Stimulated activated CD4-positive, alpha-beta T cell treated with anti-CD3 and anti-CD28 coated beads, Interleukin-12 subunit alpha, Interleukin-12 subunit beta, amount 100 ng/mL, for 24 hours (primary cell): ENCODE measurements at places on chromosomes 1 and 21.

GRCh38 chr1:235663628-235664027 lies 14.0 kb upstream of the GNG4 start:
- DNase-seq, result no peak

- DNase-seq, result no peak
Observed at GRCh38 chr21:15066123-15066575, 1.3 kb upstream of the NRIP1 start.

DNA sequence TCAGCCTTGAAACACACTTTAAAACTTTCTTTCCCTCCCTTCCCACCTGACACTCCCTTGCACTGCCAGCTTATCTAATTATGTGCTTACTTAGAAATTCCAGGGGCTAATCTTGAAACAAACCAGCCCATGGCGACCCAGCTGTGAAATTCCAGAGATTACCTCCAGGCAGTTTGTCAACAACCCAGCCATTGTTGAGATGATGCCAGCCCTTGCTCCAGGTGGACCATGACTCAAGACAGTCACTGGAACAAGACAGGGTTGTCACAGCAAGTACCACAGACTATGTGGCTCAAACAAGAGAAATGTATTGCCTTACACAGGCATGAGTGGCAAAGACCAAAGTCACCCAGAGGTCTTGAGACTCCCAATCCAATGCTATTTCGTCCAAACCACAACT lies 7.9 kb downstream of the FYB2 start:
- DNase-seq, result no peak

GRCh38 chr21:27734146-27734545 lies 767.3 kb upstream of the ADAMTS5 start:
- no peak for DNase-seq

- DNase-seq, result no peak
Observed at GRCh38 chr1:81801651-81802456, 1.1 kb downstream of the ADGRL2 start.

DNA sequence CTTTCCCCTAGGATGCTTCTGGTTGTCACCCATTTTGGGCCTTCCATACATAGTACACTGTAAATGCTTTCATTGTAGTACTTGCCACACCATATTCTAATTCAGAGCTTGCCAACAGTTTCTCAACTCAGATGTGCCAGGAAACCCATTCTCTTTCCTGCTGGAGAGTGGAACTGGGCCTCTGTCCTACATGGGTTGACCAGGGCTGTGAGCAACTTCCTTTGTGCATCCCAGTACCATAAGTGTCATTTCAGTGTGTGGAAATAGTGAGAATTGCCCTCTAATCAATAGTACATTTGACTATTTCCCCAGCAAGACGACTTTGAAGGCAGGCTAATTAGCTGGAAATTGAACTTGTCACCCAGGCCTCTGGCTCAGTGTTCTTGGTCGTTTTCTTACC lies 74.8 kb downstream of the MTR start:
- no peak for DNase-seq

DNA sequence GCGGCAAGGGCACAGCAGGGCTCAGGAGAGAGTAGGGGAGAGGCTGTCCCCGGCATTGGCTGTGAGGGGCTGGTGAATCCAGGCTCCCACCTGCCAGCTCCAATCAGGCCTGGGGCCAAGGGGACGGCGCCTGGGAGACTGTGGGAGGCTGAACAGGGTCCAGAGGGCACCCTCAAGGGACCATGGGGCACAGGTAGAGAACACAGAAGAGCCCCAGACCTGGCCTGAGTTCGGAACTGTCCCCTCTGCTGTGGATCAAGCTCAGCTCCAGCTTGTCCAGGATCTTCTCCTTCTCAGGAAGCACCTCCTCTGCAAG lies 67.0 kb downstream of the KCNAB2 start:
- DNase-seq, result no peak

DNA sequence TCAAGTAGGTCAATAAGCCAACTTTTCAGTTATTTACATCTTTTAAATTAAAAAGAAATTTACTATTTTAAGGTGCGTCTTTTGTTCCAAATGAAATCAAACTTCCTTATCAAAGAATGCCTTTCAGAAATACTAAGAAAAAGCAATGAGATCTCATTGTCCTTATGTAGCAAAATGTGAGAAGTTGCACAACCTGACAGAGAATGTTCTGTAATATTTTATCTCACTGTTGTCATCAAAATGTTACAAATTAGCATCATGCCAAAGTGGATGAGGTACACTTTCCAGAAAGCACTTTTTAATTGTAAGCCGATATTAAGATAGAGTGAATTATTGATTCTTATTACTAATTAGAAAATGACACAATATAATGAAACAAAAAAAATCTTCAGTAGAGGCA lies 50.4 kb downstream of the KCNT2 start:
- no peak for DNase-seq

DNA sequence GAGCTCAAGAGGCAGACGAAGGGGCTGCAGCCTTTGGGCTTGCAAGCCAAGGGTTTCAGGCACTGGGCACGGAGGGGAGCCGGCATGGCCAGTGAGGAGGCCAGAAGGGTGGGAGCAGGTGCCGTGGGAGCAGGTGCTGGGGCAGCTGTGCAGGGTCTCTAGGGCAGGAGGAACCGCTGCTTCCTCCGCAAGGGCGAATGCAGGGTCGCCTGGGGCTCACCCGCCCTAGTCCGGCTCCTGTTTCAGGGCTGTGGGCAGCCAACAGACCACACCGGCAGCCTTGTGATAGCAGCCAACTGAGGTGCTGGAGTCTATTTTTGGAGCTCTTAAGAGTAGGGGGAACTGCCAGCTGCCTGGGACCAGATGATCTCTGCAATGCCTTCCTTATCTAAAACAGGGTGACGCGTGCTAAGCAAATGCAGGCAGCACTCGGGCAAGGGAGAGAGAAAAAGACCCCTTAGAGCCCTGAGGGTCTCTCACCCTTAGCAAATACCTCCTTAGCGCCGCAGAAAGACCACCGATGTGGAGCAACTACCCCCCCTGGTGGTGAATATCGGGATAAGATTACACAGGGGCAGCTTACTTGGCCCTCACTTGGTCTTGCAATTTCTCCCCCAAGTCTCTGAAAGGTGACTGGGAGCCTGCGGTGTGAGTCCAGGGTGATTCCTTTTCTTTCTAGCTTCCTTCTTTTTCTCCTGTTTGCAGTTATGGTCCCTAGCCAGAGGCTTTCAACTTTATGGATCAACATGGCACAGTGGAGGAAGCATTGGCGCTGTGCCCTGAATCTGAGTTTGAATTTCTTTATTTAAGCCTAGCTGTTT lies 20.7 kb upstream of the MAPKAPK2 start:
- peak; percentile 61 for DNase-seq

GRCh38 chr1:68103011-68103545 lies 52.7 kb upstream of the DIRAS3 start:
- DNase-seq, result no peak

- no peak for DNase-seq
Observed at GRCh38 chr1:199735660-199736059, 291.9 kb upstream of the NR5A2 start.

DNA sequence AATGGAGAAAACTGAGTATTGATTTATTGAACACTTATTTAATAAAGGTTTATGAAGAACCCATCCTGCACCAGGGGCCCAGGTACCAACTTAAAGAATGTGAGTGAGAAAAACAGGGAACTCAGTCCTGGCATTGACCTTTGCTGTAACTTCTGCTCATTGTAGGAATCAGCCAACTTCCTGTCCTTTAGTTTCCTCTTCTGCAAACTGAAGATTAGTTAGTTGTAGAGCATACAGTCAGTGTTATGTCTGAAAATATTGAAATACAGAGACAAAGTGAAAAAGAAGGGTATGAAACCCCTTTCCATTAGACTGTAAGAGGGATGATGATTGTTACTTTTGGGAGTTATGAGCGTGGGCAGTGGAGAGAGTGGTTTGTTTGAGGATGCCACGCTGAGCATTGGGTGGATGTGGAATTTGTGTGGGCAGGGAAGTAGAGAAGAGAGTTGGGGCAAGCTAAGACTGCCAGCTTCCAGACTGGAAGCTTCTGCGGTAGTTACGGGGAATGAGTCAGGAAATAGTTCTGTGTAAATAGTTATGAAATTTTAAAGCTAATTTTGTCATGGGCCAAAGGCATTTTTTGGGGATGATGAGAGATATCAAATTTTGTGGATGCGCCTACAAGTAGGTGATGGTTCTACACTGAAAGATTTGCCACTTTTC lies 89.2 kb downstream of the GPR88 start:
- no peak for DNase-seq

DNA sequence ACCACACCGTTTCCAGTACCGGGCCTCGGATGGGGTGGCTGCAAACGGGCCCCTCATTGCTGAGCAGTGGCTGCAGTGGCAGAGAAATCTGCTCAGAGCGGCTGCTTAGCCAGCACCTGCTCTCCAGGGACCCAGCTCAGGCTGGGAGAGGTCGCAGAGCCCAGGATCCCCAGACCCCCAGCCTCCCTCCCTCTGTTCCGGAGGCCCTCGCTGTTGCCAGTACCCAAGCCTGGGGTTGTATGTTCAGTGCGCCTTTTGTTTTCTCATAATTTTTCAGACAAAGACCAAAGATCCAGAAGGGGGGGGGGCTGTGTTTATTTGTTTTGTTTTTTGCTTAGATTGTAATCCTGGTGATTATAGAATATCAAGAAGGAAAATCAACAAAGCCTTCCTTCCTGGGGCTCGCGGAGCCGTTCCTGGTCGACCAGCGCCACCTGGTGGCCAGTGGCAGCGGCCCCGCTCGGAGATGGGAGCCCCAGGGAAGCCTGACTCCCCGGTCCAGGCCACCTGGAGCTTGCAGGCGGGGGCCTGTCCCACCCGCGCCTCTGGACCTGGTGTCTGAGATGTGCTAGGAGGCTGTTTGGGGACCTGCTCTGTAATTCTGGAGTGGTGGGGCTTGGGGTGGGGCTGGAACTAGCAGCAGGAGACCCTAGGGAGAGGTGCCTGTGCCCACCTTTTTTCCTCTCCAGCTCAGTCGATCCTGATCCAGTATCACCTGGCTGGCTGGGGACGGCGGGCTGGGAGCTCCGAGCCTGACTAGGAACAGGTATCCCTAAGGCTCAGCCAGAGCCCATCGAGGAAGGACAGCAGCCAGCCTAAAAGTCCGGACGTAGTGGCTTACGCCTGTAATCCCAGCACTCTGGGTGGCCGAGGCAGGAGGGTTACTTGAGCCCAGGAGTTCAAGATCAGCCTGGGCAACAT lies 123.9 kb upstream of the VAMP3 start:
- peak; percentile 40 for DNase-seq

GRCh38 chr1:64630611-64631010 lies 114.3 kb upstream of the RAVER2 start:
- no peak for DNase-seq

DNA sequence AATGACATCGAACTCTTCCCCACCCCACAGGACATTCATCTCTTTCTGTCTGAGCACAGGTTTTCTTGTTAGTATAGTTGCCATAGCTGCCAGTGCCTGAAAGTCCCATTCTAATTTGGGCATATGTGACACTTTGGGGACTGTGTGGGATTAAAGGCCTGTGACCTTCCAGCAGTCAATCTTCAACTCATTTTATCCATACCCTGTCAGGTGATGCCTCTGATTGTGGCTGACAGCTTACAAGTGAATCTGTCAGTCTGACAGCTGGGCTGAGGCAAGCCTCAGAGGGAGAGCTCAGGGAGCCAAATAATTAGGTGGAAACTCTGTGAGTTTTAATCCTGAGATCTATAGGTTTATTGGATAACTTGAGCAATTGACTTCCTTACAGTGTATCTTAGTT lies 29.6 kb downstream of the ZCCHC17 start:
- no peak for DNase-seq

GRCh38 chr1:236608930-236609726 lies 4.8 kb upstream of the HEATR1 start:
- no peak for DNase-seq

DNA sequence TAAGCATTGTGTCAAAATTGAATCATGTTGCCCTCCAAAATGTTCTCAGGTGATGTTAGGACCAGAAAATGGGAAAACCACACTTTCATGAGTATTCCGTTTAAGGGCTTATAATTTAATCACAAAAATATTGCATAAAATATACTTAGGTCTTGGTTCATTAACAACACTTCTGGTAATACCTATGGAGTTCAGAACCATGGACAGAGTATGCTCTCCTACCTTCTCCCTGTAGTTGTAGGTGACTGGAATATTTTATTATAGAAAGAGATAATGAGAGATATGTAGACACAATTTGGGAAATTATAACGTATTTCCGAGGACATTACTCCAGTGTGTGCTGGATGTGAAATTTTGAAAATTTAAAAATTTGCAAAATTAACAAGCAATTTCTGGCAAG lies 232.5 kb downstream of the NCAM2 start:
- no peak for DNase-seq

- no peak for DNase-seq
Observed at GRCh38 chr1:172827841-172828240, 168.9 kb downstream of the FASLG start.

DNA sequence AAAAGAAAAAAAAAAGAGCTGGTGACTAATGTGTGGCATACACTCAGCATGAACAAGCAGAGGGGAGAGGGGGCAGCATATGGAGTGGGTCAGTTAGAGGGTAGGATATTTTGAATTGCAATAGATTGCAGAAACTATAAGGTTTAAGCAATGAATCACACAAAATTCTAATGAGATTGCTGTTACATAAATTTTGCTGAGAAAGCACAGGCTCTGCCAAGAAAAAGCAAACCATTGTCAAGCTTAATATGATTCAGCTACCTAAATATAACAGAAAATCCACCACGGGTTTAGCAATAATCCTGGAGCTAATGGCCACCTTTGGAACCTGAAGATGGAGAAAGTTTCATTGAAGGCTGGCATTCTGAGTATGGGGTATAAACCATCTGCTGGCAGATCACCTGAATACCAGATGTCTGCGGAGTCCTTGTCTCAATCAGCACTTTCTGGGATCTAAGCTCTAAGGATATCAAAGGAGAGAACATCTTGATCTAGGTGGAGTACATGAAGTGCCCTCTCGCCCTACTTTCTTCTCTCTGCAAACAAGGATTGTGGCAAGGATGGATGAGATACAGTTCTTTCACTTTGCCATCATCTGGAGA lies 30.3 kb upstream of the ANGPTL7 start:
- DNase-seq, result no peak

- DNase-seq, result no peak
Observed at GRCh38 chr1:40748841-40749718, 34.5 kb upstream of the KCNQ4 start.

GRCh38 chr1:58948671-58949070 lies 164.8 kb upstream of the JUN start:
- DNase-seq, result no peak

DNA sequence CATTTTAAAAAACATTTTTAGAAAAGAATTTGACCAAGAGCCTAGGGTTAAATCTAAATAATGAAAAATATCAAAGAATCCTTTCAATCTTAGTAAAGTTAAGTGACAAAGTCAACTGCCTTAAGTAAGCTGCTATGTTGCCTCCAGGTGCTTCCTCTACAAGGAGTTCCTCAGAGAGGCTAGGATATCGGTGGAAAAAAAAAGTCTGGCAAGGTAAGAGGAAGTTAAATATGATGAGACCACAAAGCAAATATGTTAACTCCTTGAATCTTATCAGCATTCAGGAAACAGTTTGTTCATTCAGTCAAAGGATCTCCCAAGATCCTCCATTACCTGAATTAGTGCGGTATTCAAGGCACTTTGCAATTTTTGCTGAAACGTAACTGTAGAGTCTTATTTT lies 563.5 kb downstream of the PTPRC start:
- no peak for DNase-seq

DNA sequence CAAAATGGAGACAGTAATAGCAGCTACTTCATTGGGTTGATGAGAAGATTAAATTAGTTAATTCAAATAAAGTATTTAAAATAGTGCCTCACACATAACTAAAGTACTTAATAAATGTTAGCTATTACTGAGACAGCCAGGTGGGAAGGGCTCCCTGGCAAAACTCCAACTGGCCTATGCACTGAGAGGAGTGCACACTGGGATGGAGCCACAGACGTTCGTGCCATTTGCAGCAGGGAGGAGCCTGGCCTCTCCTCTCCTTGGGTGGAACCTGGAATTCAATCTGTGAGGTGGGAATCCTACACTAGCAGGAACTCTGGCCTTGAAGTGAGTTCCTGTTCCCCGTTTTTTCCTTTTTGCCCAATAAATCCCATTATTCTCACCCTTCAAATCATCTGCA lies 28.1 kb downstream of the SLC5A9 start:
- DNase-seq, result no peak
